ENCODE measurements at places on chromosomes 4 and X.

DNA sequence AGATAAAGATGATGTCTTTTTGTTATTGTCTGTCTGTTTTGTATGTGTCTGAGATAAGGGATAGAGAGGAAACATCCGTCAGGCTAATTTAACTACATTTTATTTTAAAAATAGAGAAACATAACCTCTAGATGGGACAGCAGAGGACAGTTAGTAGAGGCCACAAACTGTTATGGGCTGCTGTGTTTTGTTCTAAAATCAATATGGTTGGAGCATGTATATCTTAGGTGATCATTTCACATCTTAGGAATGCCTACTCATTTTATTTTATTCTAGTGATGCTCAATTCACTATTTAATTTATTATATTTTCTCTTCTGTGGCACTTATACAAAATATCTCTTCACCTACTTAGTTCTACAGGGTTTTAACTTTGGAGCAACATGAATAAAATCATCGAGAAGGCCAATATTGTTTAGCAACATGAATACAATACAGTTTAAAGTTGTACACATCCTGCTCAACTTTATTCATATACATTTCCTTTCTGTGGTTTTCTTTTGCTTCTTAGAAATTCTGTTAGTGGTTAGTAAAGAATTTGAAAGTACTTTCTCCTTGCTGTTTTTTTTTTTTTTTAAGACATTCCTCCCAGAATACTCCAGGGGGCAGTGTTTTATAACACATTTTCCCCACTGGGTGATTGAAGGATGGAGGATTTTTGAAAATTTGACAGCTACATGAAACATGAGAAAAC, 392.9 kb downstream of the UNC5C start:
- no peak for DNase-seq

DNA sequence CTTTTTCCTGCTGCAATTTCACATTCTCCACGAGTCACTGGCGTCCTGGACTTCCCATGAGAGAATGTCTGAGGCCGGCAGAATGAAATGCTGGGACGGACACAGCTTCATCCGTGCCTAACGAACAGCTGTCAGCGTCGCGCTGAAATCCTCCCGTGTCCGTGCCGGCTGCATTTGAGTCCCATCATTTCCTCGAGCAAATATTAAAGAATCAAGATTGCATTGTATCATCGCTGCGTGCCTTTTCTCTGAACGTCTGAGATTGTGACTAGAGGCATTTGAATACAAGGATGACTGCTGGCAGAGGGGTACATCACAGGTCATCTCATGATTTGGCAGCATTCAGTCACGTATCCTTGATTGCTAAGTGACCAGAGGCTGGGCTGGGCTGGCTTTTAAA, 279.9 kb downstream of the ASMT start:
- DNase-seq, result no peak

GRCh38 chr4:188781655-188782054, 642.4 kb downstream of the TRIML1 start:
- no peak for DNase-seq

- DNase-seq, result no peak
Observed at GRCh38 chr4:83387012-83387411, 52.4 kb upstream of the HPSE start.

DNA sequence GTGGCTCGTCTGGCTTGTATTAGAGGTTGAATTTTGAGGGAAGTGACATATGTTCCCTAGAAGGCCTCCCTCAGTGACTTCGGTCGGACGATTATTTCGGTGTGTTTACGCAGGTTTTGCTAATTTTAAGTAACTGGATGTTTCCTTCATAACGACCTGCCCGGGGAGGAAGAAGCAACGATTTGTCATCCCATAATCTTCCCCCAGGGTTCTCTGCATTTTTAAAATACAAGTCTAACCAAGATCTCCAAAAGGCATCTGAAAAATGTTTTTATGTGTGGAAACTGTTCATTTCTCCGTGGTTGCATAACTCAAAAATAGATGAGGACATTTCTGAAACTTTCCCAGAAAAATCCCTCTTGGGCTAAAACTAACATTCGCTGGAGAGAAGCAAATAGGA, 195.4 kb downstream of the SHOX start:
- DNase-seq, result no peak

DNA sequence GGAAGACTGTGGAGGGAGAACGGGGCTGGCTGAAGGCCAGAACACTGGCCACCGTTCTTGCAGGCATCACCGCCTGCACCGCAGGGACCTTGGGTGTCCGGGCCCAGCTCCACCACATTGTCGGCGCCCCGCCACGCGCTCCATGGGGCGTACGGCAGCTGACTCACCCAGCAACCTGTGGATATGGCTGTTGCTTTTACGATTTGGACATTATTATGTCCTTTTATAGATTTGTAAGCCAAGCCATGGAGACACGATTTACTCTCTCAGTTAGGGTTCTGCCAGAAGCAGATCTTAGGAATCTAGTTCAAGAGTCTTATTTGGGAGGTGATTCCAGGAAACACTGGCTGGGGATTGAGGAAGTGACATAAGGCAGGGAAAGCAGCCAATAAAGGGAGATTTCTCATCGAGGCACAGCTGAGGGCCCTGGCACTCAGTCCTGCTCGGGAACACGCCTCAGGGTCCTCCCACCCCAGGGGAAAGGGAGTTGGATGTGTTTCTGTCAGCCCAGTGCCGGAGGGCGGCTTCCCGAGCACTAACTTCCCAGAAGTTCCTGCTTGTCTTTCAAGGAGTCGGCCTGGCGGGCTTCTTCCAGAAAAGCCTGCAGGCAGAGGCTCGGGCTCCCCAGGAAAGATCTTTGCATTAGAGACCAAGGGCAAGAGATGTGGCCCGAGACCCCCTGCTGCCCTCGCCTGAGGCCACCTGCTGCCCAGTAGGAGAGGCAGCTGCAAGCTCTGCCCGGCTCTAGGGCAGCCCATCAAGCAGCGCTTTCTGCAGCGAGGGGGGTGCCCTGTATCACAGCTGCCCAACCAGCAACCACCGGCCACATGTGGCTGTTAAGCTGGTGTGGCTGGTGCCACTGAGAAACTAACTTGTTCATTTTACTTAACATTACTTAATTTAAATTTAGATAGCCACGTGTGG, 52.9 kb downstream of the CRMP1 start:
- DNase-seq, result no peak

DNA sequence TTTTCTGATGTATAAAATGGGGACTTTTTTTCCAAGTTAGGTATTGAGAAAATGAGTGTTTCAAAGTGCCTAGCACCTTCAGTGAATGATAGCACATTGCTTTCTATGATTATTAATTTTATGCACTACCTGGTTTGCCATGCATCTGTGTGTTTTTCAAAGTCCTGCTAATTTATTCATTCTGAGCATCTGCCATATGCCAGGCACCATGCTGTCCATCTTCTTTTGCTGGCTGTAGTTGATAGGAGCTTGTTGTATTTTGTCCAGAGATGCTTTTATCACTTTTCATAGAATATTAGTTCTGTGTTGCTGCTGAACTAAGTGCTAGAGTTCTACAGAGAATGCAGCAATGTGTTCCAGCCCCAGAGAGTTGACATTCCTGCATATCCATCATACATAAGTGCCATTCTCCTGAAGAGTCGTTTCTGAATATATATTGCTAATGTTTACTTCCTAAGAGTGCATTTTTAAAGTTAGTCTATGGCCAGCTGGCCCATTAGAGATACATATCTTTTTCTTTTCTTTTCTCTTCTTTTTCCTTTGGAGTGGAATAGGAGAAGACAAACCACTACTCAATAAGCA, 49.0 kb upstream of the CLNK start:
- DNase-seq, result no peak

GRCh38 chr4:119268466-119268865, 53.5 kb downstream of the FABP2 start:
- no peak for DNase-seq

- no peak for DNase-seq
Observed at GRCh38 chr4:94533405-94534223, 81.9 kb downstream of the PDLIM5 start.

DNA sequence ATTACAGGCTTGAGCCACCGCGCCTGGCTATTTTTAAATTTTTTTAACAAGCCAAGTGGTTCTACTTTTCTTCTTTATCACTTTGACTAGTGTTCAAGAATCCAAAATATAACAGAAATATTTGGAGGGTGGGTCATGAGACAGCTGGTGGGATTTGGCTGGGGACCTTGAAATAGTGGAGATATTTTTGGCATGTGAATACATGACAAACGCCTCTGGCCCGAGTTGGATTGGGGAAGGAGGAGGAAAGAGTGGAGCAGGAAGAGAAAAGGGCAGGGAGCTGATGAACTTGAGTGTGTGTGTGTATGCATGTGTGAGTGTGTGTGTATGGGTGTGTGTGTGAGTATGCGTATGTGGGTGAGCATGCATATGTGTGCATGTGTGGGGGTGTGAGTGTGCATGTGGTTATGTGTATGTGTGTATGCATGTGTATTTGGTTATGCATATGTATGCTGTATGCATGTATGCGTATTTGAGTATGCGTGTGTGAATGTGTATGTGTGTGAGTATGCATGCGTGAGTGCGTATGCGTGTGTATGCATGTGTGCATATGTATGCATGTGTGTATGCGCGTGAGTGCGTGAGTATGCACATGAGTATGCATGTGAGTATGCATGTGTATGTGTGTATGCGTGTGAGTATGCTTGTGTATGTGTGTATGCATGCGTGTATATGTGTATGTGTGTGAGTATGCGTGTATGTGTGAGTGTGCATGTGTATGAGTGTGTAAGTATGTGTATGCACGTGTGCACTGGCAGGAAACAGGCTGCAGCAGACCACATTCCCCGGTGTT, 49.6 kb downstream of the JADE1 start:
- no peak for DNase-seq

Measured in activated effector memory CD4-positive, alpha-beta T cell treated with Interleukin-2 at 50 U/mL for 16 hours (primary cell).